ENCODE measurements at places on chromosomes 7 and 10. TPM values are rescaled to one million over a fixed set of nuclear protein-coding genes. Genes with fewer than 3 reads are reported as not detected.

Gene SLC35G1
- total RNA-seq = 3.1 TPM

Gene CLDN3
- total RNA-seq = not detected

Gene HOXA5
- not detected for total RNA-seq

Gene LRGUK
- total RNA-seq = 0.34 TPM

All from nasal cavity respiratory epithelium epithelial cell of viscerocranial mucosa (primary cell).